ENCODE measurements at places on chromosomes 2 and 18.

GRCh38 chr2:8761529-8762164 lies 75.8 kb downstream of the KIDINS220 start:
- no peak for DNase-seq

GRCh38 chr2:56017784-56018183 lies 94.2 kb upstream of the EFEMP1 start:
- DNase-seq, result no peak

GRCh38 chr2:75549401-75550253 lies 11.1 kb downstream of the EVA1A start:
- no peak for DNase-seq

DNA sequence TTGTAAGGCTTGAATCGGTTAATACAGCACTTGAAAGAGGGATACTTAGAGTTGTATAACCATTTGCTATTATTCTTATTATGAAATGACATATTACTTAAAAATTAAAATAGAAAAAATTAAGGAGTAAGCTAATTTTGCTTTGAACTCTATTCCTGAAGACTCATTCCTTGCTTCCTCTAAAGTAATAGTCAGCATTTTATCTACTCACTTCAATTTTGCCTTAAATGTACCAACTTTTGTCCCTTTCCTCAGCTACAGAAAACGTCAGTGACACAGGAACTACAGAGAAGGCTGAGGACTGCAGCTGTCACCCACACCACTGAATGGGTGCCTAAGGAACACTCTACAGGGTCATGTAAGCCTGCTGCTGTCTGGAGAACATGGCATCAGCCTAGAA lies 80.7 kb upstream of the OSR1 start:
- no peak for DNase-seq

DNA sequence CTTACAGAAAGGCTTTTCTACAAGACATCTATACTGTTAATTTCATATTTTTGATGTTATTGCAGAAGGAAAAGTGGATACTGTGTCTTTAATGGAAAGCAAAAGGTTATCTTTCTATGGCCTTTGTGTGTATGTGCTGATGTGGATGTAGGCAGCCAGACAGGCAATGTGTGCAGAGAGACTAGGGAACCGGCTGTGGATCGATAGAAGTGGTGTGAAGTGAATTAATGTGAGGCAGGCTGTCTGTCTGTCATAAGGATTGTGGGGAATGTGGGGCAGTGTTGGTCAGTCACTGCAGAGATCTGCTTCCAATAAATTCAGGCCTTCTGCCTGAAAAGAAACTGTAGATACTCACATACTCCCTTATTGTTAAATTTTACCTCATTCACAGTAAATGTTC lies 156.7 kb downstream of the WDR7 start:
- DNase-seq, result no peak

DNA sequence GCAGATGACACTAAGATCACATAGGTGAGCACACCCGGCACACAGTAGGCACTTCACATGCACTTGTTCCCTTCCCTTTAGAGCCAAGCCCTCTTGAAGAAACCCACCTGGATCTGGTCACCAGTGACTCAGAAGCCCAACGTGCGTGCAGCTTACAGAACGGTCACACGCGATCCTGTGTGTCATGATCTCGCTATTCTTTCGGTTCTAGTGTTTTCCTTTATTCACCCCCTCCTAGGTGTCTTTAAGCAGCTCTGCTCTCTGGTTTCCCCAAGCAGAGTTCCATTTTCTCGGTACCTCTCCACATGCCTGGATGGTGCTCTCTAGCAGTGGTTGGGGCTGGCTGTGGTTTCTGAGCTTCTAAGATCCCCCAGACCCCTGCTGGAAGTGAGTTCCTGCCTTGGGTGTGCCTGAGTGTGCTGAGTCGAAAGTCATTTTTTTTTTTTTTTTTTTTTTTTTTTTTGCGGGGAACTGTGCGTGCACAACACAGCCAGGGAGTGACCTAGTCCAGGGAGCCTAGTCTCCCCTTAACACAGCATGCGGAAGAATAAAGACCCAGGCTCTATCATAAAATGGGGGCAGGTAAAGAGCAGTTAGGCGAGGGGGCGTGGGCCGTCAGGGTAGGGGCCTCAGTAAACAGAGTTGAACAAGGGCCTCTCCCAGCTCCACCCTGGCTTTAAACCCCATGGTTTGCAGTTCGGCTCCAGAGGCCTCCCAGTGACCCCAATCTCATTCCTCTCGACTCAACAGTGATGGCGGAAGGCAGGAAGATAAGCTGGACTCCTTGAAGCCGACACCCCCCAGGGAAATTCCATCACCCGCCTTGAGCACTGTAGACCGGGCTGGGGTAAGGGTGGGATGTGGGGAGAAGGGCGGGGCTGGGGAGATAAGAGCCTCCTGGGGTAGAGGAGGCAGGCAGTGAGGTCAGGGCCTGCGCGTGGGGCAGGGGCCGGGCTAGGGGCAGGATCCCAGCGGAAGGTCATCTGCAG lies 29.8 kb upstream of the DNMT3A start:
- DNase-seq, result no peak

DNA sequence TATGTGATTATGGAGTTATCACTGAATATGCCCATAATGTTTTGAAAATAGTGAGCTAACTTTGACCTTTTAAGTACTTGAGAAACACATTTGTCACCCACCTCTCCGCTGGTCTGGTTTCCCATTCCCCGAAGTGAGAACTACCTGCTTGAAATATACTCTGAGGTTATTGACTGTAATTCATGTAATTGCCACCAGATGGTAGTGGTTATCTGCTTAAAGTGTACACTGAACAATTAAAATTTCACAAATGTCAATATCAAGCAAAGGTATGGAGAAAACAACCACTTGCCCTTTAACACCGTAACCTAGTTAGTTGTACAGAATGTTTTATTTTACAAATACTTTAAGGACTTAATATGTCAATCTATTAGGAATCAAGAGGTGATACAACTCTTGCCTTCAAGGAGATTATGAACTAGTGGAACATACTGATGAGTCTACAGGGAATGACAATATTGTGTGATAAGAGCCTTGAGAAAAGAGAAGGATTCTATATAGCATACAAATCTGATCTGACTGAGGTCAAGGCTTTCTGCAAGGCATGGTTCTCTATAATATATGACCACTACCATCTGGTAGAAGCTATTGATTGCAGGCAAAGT lies 316.8 kb upstream of the KCNH7 start:
- DNase-seq, result no peak

GRCh38 chr2:188303363-188304031 lies 11.8 kb downstream of the GULP1 start:
- no peak for DNase-seq

DNA sequence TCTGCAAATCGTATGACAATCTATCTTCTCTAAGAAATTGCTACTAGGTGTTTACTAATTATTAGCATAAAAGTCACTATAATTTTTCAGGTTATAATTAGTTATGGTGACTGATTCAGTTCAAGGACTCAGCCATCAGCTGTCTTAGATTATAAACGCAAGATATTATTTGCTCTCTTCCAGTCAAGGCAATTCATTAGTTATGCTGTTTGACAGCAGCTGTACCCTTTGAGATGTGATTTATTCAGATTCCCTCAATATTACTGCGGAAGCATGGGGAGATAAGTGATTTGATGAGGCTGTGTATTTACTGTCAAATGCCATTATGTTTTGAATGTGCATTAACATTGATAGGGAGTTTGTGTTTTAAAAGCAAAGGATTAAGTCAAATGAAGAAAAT lies 558.9 kb upstream of the FSIP2 start:
- DNase-seq, result no peak

DNA sequence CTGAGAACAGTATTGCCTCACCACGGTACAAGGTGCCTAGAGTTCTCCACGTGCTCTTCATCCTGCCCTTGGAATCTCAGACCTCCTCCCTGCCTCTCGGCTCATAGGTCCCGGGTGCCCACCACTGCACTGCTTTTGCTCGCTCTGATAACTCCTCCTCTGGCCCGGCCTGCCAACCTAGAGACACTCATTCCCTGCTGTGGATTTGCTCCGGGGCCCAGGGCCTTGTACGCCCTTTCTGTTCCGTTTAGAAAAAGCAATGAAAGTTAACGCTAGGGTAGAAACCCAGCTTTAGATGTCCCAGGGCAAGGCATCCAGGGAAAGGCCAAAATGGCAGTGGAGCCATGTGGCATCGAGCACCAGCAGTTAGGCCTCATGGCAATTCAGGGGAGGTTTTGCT lies 253.9 kb downstream of the VAPA start:
- DNase-seq, result no peak

- no peak for DNase-seq
These were observed 3.1 kb upstream of the IAH1 start for GRCh38 chr2:9471206-9471605.

GRCh38 chr2:129812071-129812470 lies 167.4 kb upstream of the RAB6C start:
- DNase-seq, result no peak
